ENCODE measurements at places on chromosomes 7 and 10.

- peak; percentile 50 for DNase-seq
These were observed 43.5 kb downstream of the YKT6 start for GRCh38 chr7:44244282-44244681.

DNA sequence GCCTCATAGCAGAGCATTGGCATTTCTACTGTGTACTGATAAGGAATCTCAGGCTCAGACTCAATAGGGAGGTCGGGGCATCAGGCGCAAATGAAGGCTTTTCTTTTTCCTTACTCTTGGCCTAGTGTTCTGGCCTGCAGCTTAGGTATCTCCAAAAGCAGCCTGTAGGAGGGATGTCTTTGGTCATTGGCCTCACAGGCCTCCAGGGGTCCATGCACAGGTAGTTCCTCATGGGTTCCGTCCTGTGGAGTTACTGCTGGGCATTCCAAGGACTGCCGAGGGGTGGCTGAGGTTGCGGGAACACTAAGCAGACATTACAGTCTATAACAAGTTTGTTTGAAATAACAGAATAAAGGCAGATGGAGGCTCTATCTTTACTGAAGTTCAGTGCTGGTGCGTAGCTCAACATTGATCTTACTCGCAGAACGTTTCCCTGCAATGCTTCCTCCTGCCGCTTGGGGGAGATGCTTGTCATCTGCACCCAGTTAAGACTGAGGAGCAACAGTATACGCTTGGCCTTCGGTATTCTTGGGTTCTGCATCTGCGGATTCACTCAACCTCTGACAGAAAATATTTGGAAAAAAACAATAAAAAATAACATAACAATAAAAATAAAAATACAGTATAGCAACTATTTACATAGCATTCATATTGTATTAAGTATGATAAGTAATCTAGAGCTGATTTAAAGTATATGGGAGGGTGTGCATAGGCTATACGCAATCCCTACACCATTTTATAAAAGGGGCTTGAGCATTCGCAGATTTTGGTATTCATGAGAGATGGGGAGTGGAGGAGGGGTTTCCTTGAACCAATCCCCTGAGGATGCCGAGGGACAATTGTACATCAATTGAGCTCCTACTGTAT lies 58.9 kb downstream of the SH2D4B start:
- DNase-seq, result peak; percentile 26

- no peak for DNase-seq
These were observed 1.7 kb downstream of the AKR1C4 start for GRCh38 chr10:5198386-5198785.

GRCh38 chr7:6167004-6167551 lies 105.3 kb downstream of the CYTH3 start:
- DNase-seq, result no peak

- peak; percentile 88 for DNase-seq
These were observed at the start of gene ADRA2A for GRCh38 chr10:111076682-111077478. Gene ADRA2A (plus strand): TSS chr10:111077029. CDS start chr10:111077997, 968 bp downstream.

DNA sequence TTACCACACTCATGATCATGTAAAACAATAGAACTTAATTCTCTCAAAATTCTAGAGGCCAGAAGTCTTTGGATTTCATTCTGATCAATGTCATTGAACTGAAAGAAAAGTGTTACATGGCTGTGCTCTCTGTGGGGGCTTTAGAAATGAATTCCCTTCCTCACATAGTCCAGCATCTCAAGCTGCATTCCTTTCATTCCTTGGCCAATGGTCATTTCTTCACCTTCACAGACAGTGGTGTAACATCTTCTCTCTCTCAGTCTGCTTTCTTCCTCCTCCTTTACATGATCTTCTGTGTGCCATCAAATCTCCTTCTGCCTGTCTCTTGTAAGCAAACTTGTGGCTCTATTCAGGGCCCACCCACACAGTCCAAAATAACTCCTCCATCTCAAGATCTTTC lies 735.3 kb downstream of the SUGCT start:
- no peak for DNase-seq

DNA sequence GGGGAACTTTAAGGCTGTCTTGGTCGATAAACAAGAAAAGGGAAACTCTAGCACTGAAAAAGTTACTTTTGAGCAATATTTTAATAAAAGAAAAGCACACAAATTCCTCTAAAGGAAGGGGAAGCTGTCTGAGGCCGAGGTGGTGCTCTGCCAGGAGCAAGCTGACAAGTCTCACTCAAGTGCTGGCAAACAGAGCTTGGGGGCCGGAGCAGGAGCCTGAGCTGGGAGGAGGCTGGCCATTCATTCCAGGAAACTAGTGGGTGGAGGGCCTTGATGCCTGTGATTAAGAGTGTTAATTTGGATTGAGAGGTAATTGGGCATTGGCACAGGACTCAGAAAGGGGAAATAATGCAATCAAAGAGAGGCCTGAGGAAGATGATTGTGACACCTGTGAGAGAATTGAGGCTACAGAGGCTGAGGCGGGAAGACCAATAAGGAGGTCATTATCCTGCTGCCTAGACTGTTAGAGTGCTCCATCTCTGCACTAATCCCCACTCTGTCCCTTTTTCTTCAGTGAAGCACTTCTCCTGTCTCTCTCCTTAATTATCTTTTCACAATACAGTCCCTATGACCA lies 154.9 kb upstream of the COL1A2 start:
- DNase-seq, result no peak

DNA sequence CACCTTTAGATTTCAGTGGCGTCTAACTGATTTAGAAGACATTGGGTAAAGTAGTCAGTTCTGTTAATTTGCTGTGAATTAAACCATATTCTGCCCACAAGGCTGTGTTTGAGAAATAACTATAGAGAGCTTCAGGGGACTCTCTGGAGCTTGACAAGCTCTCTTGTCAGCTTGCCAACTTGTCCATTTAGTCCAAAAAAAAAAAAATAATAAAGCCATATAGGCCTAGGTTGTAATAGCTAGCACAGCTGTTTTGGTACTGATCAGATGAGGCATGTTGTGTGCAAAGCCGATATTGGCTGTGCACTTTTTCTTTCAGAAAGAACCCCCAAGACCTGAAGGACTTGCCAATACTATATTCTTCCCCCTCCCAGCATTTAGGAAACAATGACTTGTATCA lies 20.2 kb upstream of the ZNF282 start:
- no peak for DNase-seq

DNA sequence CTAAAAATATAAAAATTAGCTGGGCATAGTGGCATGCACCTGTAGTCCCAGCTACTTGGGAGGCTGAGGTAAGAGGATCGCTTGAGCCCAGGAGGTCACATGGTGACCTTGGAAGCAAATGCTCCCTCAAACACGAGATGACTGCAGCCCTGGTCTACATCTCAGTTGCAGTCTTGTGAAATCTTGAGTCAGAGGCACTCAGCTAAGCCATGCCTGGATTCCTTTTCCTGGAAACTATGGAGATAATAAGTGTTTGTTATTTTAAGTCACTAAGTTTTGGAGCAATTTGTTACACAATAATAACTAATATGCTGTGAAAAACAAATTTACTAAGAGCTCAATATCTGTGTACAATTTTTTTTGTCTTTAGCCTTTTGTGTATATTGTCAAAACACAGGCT lies 284.3 kb upstream of the KAT6B start:
- no peak for DNase-seq

DNA sequence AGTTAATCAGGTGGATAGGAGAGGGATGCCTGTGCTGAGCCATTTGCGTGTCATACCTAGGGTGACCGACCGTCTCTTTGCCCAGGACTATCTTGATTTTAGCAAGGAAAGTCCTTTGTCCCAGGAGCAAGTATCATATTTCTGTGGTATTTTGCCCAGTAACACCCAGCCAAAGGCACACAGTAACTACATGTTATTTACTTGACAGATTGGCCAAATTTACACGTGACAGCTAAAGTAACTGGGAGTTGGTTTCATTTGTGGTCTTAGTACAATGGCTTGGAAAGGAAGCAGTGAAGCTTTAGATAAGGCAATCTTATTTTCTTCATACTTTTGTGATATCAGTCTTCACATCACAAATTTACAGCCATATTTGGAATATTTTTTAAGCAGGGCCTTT lies 142.1 kb downstream of the JCAD start:
- no peak for DNase-seq

DNA sequence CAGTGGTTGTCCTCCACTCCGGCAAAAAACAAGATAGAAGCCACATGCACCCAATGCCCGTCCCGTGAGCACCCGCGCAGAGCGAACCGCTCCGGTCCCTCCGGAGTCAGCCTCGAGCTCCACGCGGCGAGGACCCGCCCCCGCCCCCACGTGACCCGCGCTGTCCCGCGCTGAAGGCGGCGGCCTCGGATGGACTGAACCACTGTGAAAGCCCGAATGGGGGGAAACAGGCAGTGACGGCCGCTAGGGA lies 766 bp upstream of the EIF3B start:
- peak; percentile 94 for DNase-seq

DNA sequence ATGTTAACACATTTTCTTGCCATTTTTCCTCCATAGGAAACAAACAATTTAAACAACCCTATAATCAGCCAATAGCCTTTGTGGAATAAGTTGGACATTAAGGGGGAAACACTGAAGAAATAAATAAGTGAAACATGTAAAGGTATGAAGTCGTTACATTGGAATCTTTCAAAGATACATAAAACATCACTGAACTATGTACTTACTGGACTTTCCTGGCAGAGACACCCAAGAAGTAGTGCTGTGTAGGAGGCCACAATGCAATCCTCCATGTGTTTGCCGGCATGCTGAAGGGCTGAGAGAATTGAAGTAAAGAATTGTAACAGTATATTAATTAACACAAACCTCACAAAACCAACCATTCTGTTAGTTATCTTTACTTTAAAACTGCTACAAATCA lies 76.5 kb upstream of the GRID1 start:
- no peak for DNase-seq

DNA sequence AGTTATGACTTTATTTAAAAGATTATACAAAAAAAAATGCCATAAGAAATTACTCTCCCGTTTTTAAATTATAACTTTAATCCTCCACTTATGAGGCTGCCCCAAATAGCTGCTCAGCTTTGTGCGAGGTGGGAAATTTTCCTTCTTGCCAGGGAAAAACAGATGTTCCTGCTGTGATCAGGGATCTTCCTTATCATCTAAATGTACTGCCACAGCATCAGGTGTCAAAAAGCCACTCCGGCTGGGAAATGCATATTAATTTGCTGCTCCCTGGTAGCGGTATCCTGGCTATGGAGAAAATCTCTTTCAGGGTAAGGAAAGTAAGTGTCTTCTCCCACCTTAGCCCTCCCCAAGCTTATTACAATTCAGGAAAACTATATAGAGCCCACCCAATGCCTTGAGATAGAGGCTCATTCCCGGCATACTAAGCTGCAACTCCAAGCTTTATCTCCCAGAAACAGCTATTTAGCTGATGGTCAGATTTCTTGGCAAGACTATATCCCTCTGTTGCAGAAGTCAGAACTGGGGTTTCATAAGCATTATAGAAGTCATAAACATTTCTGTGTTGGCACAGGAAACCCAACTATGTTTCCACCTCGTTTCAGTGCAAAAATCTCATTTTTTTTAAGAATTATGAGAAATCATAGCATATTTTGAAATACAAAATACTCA lies 360.4 kb downstream of the PARD3 start:
- no peak for DNase-seq

DNA sequence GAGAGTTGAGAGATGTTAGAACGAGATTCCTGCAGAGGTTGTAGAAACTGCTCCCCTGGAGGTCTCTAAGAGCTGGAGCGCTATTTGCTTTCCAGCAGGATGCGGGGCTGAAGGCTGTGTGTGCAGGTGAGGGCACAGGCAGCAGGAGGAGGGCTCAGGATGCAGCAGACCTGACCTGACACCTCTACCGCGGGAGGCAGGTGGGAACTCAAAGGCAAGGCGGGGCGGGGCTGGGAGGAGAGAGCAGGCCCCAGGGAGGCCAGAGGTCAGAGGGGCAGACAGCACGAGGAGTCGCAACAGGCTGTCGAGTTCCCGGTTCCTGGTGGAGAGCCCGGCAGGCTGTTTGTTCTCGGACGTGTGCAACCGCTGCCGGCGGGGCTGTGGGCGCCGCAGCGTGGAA lies 7.9 kb upstream of the CRTAC1 start:
- no peak for DNase-seq

GRCh38 chr10:5594271-5595049 lies 69.7 kb downstream of the CALML3 start:
- no peak for DNase-seq

DNA sequence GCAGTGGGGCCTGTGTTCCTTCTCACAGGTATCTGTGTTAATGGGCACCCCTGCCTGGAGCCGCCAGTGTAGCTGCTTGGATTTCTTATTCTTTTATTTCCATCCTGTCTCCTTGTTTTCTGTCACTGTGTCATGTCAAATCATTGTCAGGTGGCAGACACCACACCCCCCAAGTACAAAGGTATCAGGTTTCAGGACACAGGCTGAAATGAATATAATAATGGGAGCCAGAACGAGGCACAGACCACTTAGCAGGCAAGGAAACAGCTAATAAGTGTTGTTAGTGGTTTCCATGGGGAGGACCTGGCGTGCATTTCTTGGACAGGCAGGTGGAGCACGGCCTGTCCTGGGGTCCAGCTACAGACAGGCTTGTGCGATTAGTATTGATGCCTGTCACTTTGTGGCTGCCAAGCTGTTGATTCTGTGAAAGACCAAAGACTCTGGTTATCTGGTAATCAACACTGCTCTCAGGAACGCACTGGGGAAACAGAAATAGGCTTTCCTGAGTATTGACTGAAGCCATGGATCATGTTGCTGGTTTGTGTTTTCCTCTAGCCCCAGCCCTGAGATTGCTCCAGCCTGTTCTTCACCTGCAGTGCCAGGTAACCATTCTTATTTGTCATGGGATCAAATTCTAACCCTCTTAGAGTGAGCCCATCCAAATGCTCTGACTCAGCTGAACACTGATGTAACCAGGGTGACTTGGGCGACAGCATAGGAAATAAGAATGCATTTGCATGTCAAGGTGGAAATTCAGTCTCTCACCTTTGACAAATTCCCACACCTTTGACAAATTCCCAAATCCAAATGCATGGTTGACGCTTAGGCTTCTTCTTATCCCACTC lies 1002.0 kb downstream of the LRMDA start:
- no peak for DNase-seq

GRCh38 chr10:3698312-3698711 lies 86.7 kb downstream of the KLF6 start:
- DNase-seq, result no peak

DNA sequence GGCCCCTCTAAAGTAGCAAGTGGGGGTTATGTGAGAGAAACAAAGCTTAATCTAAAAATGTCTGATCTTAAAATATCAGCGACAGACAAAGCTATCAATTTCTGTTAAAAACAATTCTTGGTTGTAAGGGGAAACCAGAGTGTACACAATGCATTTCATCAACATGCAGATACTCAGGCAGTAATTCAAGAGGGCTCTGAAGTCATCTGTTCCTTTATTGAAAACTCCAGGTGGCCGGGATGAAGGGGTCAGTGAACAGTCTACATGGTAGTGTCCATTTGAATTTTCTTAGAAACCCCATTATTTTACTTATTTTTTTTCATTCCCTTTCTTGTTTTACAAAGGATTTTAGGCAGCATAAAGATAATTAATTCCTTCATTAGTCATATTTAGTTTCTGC lies 36.7 kb upstream of the BTBD16 start:
- peak; percentile 75 for DNase-seq

GRCh38 chr7:25959168-25959734 lies 192.7 kb upstream of the NFE2L3 start:
- no peak for DNase-seq

- DNase-seq, result no peak
These were observed 572.5 kb downstream of the POM121L12 start for GRCh38 chr7:53607961-53608360.
